ENCODE measurements at places on chromosomes 11 and 22.

GRCh38 chr11:44559207-44559939, 6.1 kb upstream of the CD82 start:
- no peak for DNase-seq

- DNase-seq = no peak
Observed at GRCh38 chr11:134764966-134765365, 352.9 kb upstream of the B3GAT1 start.

DNA sequence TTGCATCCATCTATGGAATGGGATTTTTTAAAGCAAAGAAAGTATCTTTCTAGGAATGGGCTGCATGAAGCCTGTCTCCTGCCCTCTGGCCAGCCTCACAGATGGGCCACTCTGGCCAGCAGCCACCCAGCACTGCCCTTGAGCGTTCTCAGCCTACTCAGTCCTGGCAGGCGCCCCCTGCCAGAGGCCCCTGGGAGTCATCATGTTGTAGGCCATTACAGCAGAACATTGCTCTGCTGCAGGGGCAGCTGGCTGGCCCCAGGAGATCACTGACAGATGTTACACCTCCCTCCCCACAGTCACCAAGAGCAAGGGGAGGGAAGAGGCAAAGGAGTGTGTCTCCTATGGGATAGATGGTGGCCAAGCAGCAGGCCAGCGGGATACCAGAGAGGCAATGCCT, 363.7 kb downstream of the NXPE2 start:
- DNase-seq = no peak

DNA sequence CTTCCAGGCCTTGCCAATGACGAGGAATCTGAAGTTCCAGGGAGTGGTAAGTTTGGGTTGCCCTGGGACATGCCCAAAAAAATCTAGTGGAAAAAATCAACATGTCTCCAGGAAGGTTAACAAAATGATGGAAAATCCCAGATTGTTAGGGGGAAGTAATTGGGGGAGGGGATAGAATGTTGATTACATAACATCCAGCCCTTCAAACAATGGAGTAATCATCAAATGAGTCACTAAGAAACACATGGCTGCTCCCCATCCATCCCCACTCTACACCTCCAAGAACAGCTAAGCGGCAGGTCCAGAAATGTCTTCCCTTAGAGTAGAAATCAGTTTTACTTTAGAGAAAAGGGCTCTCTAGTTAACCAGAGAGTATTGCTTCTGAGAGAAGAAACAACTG, 94.9 kb downstream of the ETS1 start:
- DNase-seq = no peak

DNA sequence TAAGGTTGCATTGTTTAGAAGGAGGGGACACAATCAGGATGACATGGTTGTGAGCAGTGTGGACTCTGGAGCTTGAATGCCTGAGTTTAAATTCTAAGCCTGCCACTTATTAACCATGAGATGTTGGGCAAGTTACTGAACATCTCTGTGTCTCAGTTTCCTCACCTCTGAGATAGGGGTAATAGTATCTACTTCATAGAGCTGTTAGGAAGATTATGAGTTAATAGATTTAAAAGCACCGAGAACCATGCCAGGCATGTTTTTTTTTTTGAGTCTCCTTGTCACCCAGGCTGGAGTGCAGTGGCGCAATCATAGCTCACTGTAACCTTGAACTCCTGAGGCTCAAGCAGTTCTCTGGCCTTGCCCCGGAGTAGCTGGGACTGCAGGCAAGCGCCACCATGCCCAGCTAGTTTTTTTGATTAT, 33.3 kb downstream of the ST14 start:
- DNase-seq = no peak

DNA sequence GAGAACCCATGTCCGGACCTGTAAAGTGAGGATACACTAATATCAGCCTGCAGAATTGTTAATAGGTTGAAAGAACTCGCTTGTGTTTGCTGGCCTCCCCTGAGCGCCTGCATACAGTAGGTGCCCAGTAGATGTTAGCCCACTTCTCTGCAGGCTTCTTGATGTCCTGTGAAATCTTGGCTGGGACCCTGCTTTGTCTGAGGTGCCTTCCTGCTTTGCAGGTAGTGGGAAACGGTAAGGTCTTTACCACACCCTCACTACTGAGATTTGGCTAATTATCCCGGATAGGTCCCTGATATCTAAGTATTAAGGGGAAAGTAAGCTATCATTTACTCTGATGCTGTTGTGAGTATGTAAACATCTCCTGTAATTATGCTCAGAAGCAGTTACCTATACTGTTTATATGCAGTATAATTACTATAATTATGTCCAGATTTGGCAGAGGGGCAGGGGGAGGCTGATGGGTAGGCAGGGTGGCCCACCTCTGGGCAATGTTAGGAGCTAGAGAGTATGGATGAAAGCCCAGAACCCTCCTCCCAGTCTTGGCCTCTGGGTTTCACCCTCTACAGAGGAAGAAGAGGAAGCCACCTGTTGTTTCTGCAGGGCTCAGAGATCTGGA, 1.2 kb upstream of the ARRB1 start:
- no peak for DNase-seq

GRCh38 chr11:75450236-75450635, 17.2 kb upstream of the KLHL35 start:
- DNase-seq = no peak
